NCI-H82 (cell line): ENCODE measurements at places on chromosomes 7 and 10.

DNA sequence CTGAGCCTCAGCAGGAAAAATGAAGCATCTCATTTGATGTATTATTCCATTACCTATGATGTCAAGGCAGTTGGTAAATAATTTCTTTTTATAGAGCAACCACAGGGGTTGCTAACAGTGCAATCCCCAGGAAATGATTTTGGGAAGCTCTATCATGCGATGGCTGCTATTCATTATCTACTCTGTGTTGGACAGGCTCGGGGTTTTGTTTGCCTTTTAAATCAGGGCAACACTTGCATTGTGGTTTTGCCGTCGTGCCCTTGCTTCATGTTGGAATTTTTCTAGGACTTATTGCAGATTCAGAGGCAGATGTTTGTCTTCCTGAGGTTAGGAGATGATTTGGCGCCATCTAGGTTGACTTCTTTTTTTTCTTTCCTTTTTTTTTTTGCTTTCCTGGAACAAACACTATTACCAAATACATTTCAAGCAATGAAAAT is 128.4 kb downstream of the BICC1 start:
- DNase-seq = peak; percentile 16

DNA sequence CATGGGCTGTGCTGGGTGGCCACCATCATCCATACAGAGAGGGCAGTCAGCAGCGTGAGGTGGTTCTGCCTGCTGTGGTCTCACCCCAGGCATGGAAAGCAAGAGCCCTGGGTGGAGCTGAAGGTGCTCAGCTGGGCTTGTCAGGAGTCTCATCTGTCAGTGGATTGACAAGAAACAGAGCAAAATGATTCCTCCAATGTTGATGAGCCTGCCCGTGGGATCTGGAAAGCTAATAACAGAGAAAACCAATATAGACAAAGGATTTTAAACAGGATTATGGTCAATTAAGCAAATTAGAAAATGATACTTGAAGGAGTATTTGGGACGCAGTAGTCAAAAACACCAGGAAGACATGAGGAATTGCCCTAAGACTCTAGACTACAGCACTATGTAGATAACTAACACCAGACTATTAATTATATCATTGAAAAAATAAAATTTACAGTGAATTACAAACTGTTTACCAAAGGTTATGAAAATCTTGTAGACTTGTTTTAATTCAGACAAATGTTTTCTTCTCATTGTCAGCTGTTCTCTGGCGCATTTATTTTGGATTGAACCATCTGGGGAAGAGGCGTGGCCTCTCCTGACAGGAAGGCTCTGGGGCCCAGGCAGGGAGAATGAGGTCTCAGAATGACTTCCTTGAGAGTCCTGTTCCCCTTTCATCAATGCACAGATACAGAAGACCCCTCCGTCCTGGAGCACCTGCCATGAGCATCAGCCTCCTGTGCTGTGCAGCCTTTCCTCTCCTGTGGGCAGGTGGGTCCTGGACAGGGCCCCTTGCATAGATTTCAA is 211.2 kb upstream of the PRSS58 start:
- DNase-seq = peak; percentile 48

DNA sequence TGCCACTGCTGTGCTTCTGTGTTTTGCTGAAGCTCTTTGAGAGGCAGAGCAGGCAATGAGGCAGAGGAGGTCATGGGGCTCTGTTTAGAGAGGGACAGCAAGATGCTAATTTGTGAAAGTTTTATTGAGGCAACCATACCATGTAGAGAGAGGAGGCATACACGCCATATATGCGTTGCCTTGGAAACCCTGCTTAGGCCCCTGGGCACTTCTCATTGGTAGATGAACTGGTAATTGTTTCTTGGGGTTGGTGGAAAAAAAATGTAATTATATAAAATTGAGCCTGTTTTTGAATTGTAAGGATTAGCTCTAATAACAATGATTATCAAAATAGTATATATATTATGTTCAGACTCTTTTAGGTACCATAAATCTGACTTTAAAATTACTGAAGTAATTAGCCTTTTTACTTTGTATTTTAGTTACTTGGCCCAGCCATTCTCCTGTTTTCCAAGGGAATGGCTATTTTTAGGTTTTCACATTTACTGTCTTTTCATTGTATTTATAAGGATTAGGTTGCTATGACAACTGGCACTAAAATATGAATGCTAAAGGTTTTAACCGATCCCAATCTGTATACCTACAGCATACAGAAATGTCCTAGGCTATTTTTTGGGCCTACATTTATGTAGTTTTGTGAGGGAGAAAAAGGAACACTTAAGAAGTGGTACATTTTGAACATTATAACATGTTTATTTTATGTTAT is 52.4 kb downstream of the BZW2 start:
- DNase-seq = no peak

DNA sequence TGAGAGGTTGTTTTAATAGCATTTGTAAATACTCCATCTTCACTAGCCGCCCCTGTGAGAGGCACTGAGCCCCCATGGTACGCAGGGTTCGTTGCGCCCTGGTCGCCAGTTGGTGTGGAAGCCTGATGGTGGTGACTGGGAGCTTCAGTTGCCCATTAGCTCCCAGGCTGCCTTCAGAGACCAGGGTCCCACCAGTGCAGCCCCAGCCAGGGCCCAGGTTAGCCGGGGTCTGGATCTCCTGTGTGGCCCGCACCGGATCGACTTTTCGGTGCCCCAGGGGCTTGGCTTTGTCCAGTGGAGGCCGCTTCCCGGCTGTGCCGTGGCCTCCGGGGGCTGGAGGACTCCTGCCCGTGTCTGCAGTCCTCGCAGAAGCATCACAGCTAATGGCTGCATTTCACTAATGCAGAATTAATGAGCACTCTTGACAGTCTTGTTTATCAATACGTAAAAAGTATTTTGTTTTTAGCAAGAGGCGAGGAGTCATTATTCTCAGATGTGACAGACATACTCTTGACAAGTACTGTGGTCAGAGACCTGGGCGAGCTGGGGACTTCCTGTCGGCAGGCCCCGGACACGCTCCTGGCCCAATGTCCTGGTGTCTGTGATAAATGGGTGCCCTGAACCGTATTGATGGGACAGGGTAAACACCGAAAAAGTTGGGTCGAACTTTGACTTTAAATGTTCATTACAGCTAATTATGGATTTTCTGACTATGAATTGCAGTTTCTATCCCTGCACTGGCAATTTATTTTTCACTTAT is 99.8 kb downstream of the NKX6-2 start:
- no peak for DNase-seq

DNA sequence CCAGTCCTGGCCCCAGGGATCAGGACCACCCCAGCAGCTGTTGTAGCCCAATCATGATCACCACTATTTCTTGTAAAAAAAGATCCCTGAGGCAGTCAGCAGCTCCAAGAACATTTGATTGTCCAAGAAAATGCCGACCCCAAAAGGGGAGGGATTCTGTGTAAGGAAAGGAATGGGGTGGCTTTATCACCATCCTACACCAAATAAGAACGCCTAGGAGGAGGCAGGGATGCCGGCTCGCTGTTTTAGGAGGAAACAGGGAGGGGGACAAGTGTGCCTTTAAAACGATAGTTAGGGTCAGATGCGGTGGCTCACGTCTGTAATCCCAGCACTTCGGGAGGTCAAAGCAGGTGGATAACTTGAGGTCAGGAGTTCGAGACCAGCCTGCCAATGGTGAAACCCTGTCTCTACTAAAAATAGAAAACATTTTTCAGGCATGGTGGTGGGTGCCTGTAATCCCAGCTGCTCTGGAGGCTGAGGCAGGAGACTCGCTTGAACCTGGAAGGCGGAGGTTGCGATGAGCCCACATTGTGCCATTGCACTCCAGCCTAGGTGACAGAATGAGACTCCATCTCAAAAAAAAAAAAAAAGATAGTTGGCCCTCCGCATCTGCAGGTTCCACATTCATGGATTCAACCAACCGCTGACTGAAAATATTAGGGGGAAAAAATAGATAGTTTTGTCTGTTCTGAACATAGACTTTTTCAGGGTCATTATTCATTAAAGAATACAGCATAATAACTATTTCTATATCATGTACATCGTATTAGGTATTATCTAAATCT is 63.6 kb downstream of the PDIA4 start:
- no peak for DNase-seq

DNA sequence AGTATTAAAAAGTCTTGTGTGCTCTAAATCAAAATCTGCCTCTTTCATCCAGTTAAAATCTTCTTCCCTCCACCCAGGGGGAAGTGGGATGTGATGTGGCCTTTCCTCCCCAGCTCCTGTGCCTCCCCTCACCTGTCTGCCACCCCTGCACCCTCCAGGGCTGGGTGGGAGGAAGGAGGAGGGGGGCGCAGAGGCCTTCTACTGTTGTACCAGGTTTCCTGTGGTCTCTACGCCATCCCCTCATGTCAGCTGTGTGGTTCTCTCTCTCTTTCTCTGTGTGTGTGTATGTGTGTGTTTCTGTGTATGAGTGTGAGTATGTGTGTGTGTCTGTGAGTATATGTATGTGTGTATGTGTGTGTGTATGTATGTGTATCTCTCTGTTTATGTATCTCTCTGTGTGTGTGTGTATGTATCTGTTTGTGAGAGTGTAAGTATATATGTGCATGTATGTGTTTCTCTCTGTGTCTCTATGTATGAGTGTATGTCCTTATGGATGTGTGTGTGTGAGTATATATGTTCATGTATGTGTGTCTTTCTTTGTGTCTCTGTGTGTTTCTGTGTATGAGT is 45.5 kb upstream of the C10orf71 start:
- no peak for DNase-seq

DNA sequence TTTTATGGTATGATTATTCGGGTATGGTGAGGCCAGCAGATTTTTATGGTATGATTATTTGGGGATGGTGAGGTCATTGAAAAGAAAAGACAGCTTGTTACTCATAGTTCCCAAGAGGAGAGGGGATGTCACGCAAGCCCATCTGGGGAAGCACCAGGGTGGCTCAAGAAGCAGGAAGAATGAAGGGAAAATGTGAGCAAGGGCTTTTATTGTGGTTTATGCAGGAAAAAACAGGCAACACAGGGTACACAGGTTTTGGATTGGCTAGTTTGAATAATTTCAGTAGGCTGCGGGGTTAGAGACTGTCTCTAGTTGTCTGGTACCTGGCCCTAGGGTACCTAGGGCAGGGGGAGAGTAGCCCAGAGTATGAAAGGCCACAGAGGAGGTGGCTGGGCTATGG is 26.8 kb upstream of the DGKI start:
- DNase-seq = no peak

DNA sequence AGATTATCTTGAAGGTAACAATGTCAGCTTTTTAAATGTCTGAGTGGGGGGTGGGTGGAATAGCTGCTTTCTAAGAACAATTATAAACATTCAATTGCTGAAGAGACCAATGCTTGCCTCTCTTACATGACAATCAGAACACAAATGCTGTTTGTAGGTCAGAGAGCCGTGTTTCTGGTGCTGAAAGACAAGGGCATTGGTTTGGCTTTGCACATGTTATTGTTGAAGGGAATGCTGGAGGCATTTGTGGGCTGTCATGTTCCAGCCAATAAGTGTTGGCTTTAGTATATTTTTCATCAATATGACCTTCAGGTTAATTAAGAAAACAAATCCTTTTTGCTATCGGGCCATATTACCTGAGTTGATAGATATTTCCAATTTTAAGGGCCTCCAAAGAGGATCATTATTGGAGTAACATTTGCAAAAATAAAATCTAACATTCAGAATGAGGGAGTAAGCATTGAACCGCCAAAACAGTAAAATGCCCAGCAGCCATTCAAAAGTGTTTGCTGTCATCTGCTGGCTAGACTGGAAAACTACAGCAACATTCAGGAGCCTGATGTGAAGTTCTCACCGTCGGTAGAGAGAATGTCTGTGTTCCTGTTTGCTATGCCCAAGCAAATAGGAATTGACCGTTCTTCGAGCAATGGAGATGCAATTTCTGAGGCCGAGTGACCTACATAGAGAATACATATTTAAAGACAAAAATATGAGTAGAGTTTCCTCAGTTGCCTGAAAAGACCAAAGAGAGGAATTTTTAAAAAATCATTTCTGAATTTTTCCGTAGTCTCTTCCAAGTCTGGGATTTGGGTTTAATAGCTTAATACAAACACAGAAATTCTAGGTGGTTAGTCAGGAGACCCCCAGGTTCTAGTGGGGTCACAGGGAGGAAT is 118.9 kb downstream of the APBB1IP start:
- peak; percentile 62 for DNase-seq

DNA sequence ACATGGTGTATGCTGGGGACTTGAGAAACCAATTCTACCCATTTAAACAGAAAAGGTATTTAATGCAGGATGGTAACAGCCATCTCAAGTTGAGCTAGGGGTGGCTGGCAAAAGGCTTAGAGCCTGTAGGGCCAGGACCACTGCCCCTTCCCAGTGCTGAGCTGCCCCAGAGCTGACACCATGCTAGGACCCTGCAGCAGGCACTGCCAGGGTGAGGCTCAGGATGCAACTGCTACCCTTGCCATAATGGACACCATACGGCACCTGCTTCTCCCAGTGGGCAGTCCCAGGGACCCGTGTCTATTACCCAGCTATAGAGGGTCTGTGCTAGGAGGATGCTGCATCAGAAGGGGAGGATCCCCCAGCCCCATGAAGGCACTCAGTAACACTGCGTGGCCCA is 160.7 kb upstream of the ADCY1 start:
- DNase-seq = no peak

GRCh38 chr10:110410329-110411046 is 87.2 kb upstream of the DUSP5 start:
- DNase-seq = no peak

GRCh38 chr10:21297603-21298383 is 227.7 kb downstream of the SKIDA1 start:
- DNase-seq = no peak

GRCh38 chr10:6163364-6164270 is 39.1 kb upstream of the PFKFB3 start:
- DNase-seq = peak; percentile 83

DNA sequence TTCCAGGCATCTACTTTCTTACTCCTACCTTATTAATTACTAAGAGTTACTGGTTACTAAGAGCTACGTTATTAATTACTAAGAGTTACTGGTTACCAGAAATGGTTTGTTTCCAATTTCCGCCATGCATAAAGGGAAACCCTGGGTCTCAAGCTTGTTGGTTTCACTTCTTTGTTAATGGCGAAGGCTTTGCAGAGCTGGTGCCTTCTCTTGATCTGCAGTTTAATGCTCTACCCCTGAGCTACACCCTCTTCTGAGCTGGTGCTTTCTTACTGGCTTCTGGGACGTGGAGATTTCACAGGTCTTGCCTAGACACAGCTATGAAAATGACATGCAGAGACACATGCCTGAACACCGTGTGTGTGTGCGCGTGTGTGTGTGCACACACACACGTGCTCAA is 560 bp downstream of the CPA4 start:
- no peak for DNase-seq

DNA sequence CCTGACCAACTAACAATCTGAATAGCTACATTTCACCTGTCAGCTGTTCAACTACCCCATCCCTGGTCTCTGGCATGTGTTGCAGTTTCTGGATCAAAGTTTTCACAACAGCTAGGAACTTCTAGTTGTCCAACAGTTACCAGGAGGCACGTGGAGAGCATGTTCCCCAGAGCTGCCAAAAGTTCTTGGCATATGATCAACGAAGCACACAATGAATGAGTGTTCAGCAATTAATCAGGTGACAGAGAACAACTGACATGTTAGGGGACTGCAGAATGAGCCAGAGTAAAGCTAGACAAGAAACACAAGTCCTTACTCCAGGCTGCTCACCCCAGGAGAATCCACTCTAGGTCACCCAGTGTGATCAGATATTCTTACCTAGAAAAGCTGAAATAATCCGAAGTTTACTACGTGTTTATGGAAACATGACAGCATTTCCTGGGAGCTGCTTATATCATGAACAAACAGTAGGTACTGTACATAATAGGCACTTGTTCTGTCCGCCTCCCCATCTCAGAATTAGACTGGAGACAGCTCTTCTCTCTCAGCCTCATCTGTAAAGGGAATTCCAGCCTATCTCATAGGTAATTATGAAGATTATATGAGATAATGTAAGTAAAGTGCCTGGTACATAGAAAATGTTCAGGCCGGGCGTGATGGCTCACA is 50.6 kb downstream of the ZNF438 start:
- no peak for DNase-seq
